Renal cortex interstitium (tissue), 15 donors: ENCODE measurements at places on chromosomes 6 and 20. TPM values are rescaled to one million over a fixed set of nuclear protein-coding genes. Genes with fewer than 3 reads are reported as not detected.

GABRR1 gene
- polyA plus RNA-seq = 2.1 TPM

NR2E1 gene
- polyA plus RNA-seq = not detected

SLC13A3 gene
- polyA plus RNA-seq = 17.4 TPM

FERMT1 gene
- 5.2 TPM for polyA plus RNA-seq

HUS1B gene
- 0.24 TPM for polyA plus RNA-seq

PROKR2 gene
- polyA plus RNA-seq = not detected

STX11 gene
- polyA plus RNA-seq = 0.81 TPM

DEFB124 gene
- 0.36 TPM for polyA plus RNA-seq

AIF1 gene
- 63.3 TPM for polyA plus RNA-seq

VGLL2 gene
- polyA plus RNA-seq = not detected

TAB2 gene
- 91.1 TPM for polyA plus RNA-seq

COX4I2 gene
- 3.0 TPM for polyA plus RNA-seq
